Activated CD8-positive, alpha-beta T cell treated with anti-CD3 and anti-CD28 coated beads for 36 hours (primary cell): ENCODE measurements at places on chromosomes 12 and 14. TPM values are rescaled to one million over a fixed set of nuclear protein-coding genes. Genes with fewer than 3 reads are reported as not detected.

DNA sequence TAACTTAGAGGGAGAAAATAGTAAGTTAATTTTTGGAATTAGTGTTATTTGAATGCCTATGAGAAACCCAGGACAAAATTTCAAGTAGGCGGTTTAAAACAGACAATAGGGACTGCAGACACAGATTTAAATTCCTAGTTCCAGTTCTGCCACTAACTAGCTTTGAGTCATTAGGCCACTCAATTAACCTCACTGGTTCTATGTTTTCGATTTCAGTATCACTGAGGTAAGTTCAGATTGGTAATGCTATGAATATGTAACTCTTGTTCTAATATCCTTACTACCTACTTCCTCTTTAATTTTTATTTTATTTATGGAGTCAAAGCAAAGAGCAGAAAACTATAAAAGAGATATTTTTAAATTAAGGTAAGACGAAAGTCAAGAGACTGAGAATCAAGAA lies 52.6 kb downstream of the GALC start:
- no peak for DNase-seq

- DNase-seq = no peak
Measured at GRCh38 chr12:113857371-113857770, 108.8 kb downstream of the RBM19 start.

- no peak for DNase-seq
Measured at GRCh38 chr14:72523424-72524294, 370.2 kb downstream of the DPF3 start.

GRCh38 chr14:34331728-34332623 lies 130.1 kb downstream of the SPTSSA start:
- peak; percentile 77 for DNase-seq

DNA sequence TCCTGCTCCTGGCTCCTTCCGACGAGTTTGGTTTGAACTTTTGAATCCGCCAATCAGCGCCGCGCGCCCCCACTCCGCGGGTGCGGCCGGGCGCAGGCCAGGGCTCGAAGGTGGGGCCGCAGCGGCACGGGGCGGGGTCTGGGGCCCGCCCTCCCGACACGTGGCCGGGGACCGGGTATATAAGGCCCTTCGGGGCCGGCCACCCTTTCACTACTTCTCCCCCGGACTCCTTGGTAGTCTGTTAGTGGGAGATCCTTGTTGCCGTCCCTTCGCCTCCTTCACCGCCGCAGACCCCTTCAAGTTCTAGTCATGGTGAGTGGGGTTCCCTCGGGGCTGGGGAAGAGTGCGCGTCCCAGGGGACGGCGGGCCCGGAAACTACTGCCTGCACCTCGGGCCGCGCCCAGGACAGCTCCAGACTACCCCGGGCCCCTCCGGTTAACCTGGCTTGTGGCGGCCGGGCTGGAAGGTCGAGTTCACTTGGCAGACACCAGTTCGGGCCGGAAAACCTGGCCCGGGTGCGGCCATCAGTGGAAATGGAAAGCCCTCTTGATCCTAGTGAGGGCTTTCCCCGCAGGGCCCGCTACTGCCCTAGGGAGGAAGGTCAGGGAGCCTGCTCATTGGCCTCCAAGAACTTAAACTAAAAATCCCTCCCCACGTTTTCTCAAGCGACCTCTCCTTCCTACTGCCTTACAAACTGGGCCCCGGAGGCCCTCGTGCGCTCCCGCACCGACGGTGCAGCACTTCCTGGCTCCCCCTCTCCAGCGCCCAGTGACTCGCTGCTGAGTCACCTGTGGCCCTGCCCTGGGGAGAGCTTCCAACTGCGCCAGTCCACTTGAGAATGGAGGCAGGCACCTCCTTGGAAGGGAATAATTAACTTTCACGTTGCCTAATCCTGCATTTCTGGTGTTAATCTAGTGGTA lies at the start of gene TUBA1C:
Gene TUBA1C (plus strand): TSS at position 210 of the 920 bp plus-strand sequence. CDS start 100 bp downstream, at position 310.
- peak; percentile 92 for DNase-seq

The KCNA1 gene
- total RNA-seq = not detected

The SSPN gene
- total RNA-seq = not detected

The TPH2 gene
- total RNA-seq = not detected

The OTX2 gene
- total RNA-seq = not detected

The TRHDE gene
- total RNA-seq = not detected

DNA sequence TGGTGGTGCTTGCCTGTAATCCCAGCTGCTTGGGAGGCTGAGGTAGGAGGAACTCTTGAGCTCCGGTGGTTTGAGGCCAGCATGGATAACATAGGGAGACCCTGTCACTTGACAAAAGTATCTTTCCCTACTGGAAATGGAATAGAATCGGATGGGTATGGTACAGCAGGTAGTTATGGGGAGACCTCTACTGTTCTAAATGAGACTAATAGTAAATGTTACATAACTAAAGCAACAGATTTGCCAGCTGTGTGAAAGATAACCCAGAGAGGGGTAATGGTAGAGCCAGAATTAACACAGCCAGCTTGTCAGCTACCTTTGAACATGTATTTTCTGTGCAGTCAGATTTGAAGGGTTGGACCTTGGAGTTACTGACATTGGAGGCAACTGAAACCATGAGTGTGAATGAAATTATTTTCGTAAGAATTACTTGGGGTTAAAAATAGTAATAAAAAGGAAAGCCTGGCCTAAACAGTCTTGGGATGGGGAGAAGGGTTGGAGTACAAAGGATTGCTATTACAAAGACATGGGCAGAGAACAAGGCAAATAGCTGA lies 21.7 kb upstream of the NUP107 start:
- DNase-seq = no peak

GRCh38 chr12:8606890-8607289 lies 5.8 kb downstream of the AICDA start:
- DNase-seq = no peak

- no peak for DNase-seq
Measured at GRCh38 chr12:119014368-119014767, 33.0 kb downstream of the SRRM4 start.

- no peak for DNase-seq
Measured at GRCh38 chr12:89098441-89099112, 253.7 kb downstream of the DUSP6 start.

The SCAF11 gene
- 117 TPM for total RNA-seq

- DNase-seq = no peak
Measured at GRCh38 chr12:32549675-32550079, 129.4 kb upstream of the DNM1L start.

DNA sequence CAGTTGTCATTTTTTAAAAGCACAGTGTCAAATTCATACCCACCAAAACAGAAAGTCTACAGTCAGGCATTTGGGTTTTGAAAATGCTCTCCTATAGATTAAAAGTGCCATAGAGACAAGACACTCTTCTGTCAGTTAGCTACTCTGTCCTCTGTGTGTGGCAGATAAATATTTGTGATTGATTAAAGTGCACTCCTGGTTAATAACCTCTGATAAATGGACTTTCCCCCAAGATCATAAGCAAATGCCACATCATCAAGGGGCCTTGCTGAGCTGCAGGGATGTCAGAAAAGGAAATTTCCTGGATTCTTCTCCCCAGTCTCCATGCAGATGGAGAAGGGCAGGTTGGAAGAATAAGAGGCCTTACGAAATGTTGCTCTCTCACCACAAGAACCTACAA lies 1329.5 kb upstream of the TMEM132C start:
- no peak for DNase-seq

DNA sequence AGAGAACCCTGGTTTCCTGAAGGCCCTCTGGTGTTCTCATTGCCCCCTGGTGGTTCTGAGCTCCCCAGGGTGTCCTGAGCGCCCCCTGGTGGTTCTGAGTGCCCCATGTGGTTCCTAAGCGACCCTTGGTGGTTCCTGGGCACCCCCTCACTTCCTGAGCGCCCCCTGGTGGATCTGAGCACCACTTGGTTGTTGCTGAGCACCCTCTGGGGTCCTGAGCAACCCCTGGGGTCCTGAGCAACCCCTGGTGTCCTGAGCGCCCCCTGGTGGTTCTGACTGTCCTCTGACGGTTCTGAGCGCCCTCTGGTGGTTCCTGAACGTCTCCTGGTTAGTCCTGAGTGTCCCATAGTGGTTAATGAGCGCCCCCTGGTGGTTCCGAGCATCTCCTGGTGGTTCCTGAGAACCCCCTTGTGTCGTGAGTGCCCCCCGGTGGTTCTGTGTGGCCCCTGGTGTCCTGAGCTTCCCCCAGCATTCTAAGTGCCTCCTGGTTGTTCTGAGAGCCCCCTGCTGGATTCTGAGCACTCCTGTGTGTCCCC lies 568.3 kb downstream of the TMEM121 start:
- DNase-seq = no peak

The GPR135 gene
- total RNA-seq = 1.5 TPM

DNA sequence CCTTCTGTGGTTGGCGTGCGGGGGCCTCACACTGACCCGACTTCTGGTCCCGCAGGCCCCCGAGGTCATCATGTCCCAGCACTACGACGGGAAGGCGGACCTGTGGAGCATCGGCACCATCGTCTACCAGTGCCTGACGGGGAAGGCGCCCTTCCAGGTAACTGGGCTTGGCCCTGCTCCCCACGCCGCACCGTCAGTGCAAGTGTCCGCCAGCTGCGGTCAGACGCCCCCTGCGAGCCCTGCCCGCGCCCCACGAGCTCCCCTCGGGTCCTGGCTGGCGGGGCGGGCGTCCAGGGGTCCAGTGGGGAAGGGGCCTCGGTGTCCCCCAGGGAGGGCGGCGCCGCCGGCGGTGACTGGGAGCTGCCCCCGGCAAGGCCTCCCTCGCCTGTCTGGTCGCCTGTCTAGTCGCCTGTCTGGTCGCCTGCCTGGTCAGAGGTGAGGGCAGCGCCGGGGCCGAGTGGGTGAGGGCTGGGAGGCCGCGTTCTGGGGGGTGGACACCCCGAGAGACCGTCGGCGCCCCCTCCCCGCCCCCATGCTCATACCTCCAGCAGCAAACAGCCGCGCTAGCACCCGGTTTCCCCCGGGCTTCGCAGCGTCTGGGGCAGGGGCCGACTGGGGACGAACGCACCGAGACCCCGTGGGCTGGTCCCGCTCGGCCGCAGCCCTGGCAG lies 14.8 kb downstream of the ULK1 start:
- DNase-seq = no peak

DNA sequence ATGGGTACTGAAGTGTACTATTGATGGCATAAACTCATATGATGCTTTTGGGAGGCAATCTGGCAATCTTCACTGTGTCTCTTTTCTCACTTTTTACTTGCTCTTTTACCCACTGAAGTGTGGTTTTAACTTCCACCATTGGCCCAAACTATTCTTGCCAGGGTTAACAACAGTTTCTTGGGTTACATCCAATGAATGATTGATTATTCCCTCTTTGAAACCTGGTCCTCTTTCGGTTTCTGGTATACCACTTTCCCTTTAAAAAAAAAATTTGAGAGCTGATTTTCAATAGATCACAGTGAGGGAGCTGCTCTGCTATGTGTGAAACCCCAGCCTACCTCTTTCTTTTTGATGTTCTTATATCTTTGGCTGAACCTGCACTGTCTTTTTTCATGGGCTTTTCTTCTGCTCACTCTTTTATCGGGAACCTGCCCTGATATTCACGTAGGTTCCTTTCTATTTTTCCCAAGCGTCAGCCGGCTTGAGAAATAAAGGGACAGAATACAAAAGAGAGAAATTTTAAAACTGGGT lies 56.1 kb upstream of the OR4E1 start:
- no peak for DNase-seq
